ENCODE measurements at places on chromosomes 4 and X.

- DNase-seq = no peak
Observed at GRCh38 chr4:13988353-13989305, 361.1 kb upstream of the BOD1L1 start.

GRCh38 chr4:168451744-168452390 lies 28.4 kb downstream of the DDX60L start:
- DNase-seq = peak; percentile 1

DNA sequence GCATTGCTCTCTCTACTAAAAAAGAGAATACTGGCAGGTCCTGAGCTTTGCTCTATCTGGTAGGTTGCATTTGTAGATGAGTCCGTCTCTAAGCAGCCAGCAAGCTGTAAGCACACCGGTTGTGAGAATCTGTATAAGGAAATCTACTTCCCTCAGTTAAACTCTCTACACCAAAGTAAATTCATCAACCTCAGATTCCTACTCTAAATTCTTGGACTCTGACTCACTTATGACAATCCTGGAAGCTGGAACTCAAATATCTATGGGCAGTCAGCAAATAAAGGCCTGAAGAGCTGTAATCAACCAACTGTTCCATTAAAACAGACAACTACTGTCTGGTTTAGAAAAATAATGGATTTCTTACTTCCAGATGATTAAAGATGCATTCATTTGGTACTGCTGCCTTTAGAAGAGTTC lies 37.9 kb downstream of the FAT1 start:
- no peak for DNase-seq

- DNase-seq = no peak
Observed at GRCh38 chrX:11064851-11065600, 46.1 kb upstream of the HCCS start.

- no peak for DNase-seq
Observed at GRCh38 chr4:95272797-95273196, 276.0 kb downstream of the UNC5C start.

DNA sequence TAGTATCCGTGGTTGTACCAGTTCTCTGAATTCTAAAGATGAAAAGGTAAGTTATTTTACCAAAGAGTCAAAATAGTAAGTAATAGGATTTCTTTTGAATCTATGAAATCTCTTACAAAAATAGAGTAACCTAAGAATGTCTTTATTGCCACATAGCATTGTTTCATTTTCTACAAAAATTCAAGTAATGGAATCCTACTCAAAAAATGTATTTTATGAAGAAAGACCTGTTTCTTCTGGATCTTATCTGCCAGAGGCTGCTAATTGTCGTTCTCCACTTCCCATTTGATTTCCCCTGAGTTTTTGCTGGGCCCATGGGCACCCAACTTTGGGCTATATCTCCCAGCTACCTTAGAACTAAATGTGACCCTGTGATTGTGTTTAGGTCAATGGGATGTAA lies 3.2 kb upstream of the OTUD4 start:
- DNase-seq = no peak

DNA sequence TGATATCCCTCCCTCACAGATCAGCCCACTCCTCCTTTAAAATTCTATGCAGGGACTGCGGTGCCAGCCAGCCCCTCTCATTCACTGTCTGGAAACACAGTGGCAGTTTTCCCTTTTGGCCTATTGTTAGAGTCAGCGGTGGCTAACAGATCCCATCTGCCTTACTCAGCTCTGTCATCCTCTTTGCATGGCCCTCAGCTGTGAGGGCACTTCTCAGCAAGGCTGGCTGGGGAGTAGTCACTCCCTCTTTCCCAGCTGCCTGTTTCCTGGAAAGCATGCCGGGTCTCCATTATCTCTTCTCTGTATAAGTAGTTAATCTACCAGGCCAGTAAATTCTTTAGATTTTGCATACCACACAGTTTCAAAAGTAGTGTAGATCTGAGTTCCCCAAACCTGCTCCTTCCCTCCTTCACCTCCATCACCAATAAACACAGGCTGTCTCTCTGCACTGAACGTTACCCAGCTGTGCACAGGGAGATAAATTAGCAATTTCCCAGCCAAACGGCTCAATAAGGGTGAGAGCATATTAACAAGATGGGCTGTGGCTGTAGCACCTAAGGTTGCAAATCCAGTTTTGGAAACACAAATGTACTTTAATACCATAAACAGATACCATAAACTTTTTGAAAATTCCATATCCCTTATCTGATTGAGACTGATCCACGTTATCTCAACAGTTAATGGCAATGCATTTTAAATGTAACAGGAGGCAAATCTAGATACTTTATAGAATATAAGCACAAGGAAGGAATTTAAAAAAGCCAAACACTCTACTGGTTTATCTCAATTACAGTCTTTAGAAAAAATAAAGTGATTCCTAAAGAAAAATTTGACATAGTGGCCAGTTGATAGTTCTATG lies 229.3 kb downstream of the ANKRD50 start:
- DNase-seq = no peak

DNA sequence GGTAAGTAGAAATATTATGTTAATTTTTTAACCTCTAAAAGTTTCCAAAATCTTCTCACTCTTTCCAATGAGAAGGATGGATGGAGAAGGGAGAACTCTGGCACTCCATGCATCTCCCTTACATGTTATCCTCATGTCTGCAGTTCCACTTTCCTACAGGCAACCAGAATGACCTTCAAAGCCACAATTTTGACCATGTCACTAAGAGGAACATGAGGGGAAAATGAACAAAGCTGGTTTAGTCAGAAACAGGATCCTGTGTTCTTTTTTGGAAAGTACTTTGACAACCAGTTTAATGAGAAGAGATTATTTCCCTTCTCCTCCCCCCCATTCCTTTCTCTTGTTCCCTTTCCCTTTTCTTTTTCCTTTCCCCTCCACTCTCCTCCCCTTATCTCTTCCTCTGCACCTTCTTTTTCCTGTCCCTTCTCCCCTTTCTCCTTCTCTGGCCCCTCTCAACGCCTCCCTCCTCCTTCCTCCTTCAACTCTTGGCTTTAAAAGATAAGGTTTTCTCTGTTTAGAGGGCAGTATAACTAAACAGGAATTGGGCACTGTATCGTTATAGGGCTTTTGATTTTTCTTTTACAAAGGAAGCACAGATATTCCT lies 42.5 kb downstream of the DTHD1 start:
- DNase-seq = no peak

GRCh38 chr4:68271851-68272357 lies 26.4 kb upstream of the TMPRSS11B start:
- no peak for DNase-seq

DNA sequence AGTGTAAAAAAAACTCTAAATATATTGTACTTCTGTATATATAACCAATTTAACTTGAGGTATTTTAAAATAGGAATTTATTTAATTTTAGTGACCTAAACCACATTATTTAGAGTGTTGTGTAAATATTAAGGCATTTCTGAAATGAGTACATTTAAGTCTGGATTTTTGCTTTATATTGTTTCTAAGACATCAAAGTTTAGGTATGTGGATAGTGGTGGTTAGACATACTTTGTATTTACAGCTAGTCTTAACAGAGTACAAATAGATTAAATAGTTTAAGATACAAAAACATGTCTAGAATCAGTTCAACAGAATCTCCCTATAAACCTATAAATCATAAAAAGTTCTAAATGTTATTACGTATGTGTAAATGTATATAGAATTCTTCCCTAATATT lies 588.5 kb downstream of the TRIML1 start:
- DNase-seq = no peak

GRCh38 chr4:148239494-148239985 lies 202.7 kb downstream of the NR3C2 start:
- DNase-seq = no peak

DNA sequence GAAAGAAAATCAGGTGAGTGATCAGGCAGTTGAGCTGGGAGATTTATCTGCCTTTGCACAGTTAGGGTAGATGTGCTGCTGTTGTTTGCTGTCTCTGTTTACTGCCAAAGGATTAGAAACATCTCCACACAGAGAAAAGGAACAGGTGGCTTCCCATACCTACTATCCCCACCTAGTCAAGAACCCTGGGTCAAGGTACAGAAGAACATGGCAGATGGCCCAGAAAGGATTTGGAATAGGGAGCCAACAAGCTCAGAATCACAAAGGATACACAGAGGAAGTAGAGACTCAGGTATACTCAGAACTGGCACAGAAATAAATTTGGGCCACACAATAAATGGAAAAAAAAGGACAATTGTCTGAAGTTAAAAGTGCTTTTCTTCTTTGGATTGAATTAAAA lies 64.3 kb downstream of the TIGD2 start:
- DNase-seq = no peak

DNA sequence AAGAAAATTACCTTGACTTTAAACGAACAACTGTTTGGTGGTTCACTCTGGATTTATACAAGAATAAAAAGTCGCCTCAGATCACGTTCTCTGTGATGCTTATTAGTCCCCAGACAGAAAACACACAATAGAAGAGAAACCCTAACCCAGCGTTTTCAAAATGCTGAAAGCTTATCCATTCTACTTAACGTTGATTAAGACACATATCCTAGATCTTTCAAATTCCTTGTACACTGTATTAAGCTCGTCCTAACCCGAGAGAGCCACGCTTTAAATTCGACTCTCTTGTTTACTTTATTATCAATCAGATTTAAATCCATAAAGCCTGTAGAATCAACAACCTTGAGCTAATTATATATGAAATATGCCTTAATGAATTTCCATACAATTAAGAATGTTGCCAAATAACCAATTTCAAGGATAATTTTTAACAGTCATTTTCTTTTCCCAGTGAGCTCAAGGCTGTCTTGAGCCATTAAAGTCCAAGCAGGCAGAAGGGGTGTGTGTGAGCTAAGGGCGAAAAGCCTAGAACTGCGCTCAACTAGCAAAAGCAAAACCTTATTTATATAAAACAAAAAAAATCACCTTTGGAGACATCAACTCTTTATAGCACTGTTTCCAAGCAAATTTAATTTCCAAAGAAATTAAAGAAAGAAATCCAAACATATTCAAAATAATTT lies 981 bp upstream of the PITX2 start:
- DNase-seq = no peak

- DNase-seq = no peak
Observed at GRCh38 chr4:102780476-102781144, 19.8 kb upstream of the MANBA start.

GRCh38 chr4:29853833-29854232 lies 866.3 kb upstream of the PCDH7 start:
- no peak for DNase-seq

DNA sequence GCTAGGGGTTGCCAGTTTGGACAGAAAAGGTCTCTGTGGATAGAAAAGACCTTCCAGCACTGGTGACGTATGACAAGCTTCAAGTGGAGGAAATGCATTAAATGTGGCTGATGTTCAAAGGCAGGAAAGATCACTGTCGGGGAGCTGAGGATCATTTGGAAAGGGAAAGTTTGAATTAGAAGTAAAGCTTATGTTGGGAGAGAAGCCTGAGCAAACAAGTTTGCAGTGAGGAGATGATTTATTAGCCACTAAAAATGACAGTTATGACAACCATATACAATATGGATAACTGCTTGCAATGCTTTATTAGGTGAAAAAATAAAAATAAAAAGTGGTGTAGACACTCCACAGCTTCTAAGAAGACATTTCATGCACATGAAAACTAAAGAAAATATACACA lies 135.3 kb upstream of the HS3ST1 start:
- DNase-seq = no peak

DNA sequence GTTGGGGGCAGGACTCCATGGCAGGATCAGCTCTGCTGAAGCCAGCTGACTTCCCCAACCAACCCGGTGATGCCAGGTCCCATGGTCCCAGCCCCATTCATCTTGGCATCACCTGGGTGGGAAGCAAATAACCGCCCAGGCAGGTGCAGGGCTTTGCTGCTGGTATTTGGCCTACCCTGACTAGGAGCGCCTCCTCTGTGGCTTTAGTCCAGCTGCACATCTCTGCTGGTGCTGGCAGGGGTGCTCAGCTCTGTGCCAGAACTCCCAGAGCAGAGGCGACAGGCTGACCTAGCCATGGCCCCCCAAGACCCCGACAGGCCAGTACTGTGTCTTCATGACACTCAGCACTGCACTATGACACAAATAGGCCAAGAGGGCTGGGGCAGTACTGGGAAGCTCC lies 64.4 kb downstream of the STARD8 start:
- no peak for DNase-seq

- no peak for DNase-seq
Observed at GRCh38 chrX:53084043-53084570, 1.9 kb downstream of the TSPYL2 start.

GRCh38 chrX:102846544-102847236 lies 90.4 kb upstream of the RAB40AL start:
- no peak for DNase-seq

GRCh38 chrX:148610328-148610698 lies 109.9 kb downstream of the AFF2 start:
- DNase-seq = no peak

DNA sequence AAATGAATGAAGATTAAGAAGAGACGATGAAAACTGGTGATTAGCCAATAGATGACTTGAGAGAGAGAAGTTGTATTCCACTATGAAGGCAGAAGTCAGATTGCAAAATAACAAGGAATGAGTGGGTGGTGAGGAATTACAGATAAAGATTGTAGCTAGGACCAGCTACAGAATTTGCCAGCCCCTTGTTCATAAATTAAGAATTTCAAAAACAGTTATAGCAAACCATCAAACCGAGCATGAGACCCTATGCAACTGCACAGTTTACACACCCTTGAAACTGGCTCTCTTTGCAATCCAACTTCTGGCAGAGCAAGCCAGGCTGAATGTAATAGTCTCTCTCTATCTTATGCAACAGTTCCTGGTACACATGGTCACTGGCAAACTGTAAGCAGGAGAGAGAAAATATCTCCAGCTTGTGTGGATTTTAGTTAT lies 35.2 kb downstream of the STAP1 start:
- no peak for DNase-seq

DNA sequence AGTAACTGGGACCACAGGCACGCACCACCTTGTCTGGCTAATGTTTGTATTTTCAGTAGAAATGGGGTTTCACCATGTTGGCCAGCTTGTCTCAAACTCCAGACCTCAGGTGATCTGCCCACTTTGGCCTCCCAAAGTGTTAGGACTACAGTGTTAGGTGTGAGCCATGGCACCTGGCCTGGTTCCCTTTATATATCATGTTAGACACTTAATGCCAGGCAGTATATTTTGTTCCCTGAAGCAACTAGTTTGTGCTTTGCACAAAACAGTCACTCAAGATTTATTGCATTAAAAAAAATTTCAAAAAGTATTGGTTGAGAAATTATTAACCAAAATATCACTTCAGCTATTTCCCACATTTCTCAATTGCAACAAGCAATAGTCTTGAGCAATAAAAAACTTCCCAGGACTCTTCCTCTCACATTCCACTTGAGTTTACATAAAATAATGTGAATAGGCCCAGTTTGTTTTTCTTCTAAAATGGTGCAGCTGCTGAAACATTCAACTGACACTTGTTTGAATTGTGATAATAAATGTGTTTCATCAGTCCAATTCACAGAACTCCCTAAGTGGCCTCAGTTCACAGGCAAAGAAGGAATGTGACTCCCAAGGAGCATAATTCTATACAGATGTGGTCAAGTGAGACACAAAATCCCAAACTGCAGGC lies 22.7 kb downstream of the CXCL1 start:
- DNase-seq = no peak

DNA sequence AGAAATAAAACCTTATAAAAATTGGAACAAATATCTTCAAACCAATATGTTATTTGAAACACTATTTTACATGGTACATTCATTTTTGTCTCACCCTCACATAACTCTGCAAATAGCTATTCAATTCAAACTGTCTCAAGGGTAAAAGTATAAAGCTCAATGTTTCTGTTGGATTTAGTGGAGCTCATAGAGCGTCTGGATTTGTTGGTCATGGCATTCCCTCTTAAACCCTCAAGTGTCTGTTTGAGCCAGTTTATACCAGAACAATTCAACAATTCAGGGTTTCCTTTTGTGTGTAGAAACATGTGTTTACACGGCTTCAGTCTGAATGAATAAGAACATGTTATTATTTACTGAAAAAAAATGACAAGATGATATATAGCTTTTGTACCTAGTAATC lies 161.6 kb downstream of the PCDH18 start:
- no peak for DNase-seq

Data from SIG-M5 (cell line).